ENCODE measurements at places on chromosomes 4 and X.

DNA sequence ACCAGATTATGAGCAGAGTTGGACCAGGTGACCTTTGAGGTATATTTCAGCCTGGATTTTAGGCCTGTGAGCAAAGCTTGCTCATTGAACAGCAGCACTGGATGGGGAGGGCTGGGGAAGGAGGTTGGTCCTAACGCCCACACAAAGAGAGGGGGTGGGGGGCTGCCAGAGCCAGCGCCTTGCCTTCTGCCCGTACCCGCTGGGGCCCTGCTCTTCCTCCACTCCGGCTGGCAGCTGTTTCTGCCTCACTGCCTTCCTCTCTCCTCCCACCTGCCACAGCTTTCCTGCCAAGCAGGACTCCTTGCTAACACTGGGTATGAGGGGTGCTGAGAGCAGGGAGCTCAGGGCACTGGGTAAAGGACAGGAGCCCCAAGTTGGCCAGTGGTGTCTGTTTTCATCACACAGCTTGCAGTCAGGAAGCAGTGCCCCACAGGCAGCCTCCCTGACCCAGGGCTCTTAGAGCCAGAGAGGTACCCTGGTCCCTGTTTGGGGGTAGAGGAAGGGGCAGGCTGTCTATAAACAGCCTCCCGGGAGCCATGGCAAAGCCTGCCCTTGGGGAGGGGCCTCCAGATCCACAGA, 6.1 kb downstream of the NALF2 start:
- no peak for DNase-seq

GRCh38 chr4:169530048-169530447, 82.3 kb downstream of the NEK1 start:
- no peak for DNase-seq

DNA sequence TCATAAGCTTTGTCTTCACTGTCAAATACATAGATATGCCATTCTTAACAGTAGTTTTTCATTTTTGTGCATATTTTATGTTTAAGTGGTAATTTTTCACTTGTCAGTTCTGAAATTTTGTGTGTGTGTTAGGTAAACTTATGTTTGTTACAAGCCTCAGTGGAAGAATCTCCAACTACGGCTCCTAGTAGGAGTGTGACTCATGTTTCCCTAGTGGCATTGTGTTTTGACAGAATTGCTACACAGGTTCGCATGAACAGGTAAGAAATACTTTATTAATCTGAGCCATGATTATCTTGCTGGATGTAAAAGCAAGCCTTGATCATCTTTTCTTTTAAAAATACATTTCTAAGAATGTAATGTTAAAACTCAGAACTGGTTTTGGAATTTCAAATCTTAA, 94.4 kb downstream of the BLTP1 start:
- DNase-seq, result no peak

DNA sequence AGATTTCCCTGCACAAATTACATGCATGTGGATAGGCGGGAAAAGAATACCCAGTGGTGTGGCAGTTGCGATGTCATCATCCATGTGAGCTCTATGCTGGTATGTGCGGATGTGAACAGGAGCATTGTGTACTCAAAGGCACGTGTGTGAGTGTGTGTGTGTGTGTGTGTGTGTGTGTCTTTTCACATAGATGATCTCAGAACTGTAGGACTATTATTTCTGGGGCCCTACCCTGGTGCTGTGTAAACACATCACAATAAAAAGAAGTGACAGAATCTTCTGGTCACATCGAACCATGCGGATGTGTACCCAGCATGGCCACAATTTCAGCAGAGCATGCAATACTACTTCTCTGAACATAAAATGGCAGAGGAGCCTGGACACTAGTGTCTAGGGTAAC, 624.8 kb downstream of the MID1IP1 start:
- no peak for DNase-seq

- DNase-seq, result no peak
These were observed 81.6 kb downstream of the GK start for GRCh38 chrX:30734782-30735181.
